Right kidney (tissue), 9 donors: ENCODE measurements at places on chromosomes 7 and 10.

DNA sequence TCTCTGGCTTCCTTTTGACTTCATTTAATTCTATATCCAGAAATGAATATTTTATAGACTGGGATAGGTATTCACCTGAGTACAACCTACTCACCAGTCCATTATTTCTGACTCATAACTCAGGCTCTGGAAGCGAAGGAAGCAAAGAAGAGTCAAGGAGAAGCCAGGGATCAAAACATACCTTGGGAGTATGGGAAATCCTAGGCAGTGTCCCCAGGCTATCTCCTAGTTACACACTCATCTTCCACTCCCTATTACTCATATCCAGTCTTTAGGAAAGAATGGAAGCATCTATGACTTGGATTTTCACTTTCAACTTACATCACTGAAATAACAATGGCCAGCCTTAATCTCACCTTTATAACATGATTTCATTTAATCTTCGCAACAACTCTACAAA lies 40.9 kb upstream of the ELAPOR2 start:
- DNase-seq: no peak

DNA sequence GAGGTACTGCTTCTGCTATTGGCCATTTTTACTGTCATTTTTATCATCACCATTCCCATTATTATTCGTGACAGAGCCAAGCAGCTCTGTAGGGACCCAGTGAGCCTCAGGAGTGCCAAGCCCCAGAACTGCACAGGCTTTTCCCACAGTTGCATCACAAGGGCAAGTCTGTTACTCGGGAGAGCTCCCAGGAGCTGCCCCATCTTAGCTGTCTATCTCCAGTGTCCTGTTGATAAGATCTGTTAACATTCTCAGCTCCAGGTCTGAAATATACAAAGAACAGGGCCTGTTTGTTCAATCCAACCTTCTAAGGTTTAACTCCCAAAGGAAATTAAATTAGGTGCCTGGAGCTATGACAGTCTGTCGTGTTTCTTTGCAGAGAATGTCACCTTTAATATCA lies 20.2 kb upstream of the TRIM8 start:
- no peak for DNase-seq

DNA sequence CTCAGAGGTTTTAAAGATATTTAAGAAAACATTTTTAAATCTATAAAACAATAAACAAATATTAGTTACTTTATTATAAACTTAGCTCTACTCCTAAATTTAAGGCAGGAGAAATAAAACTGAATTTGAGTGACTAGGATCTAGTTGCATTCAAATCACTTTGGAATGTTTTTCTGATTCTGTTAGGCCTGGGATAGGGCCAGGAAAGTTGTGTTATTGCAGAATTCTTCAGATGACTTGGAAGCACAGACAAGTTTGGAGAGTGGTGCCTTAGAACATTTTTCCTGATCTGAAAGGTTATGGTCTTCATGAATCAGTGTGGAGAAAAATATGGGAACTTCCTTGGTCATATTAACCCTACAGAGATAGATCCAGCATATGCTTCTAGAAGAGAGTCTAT lies 15.6 kb upstream of the SLC25A13 start:
- DNase-seq: no peak

GRCh38 chr10:112735041-112735695 lies 214.9 kb upstream of the TCF7L2 start:
- DNase-seq: no peak

DNA sequence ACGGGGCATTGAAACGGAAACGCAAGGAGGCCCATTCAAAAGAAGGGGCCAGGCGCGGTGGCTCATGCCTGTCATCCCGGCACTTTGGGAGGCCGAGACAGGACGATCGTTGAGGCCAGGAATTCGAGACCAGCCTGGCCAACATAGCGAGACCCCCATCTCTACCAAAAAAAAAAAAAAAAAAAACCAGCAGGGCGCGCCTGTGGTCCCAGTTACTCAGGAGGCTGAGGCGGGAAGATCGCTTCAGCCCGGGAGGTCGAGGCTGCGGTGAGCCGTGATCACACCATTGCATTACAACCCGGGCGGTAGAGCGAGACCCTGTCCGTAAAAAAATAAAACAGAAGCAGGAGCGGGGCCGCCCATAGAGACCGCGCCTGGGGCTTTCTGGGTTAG lies 396 bp downstream of the PSMG3 start:
- DNase-seq: no peak
